NT2/D1 (cell line): ENCODE measurements at places on chromosomes 2 and 18.

- no peak for DNase-seq
These were observed 1354.5 kb upstream of the ZEB2 start for GRCh38 chr2:145874466-145874865.

DNA sequence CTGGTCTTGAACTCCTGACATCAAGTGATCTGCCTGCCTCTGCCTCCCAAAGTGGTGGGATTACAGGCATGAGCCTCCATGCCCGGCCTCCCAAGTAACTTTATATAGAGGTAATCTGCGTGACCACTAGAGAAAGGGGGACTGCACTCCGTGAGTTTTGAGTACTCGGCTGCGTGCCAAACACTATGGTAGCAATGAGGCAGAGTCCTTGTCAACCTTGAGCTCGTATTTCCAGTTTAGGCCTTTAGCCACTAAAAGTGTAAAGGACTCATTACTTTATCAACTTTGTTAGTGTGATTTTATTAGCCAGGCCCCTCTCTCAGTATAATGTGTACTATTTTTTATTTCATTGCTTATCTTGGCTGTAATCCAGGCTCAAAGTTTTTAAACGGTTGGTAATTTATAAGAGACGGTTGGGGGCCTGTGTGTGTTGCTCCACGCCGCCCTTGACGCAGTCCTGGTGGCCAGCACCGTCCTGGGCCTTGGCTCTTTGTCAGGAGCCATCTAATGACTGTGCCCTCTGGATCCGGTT lies 56.2 kb downstream of the ZCCHC2 start:
- no peak for DNase-seq

- no peak for DNase-seq
These were observed 238.0 kb upstream of the SALL3 start for GRCh38 chr18:78741381-78742217.

- DNase-seq, result no peak
These were observed 230.7 kb downstream of the ZNF516 start for GRCh38 chr18:76264198-76264875.

GRCh38 chr2:220163486-220163885 lies 536.1 kb downstream of the SLC4A3 start:
- no peak for DNase-seq

- no peak for DNase-seq
These were observed 12.7 kb downstream of the ICOS start for GRCh38 chr2:203949228-203949627.

DNA sequence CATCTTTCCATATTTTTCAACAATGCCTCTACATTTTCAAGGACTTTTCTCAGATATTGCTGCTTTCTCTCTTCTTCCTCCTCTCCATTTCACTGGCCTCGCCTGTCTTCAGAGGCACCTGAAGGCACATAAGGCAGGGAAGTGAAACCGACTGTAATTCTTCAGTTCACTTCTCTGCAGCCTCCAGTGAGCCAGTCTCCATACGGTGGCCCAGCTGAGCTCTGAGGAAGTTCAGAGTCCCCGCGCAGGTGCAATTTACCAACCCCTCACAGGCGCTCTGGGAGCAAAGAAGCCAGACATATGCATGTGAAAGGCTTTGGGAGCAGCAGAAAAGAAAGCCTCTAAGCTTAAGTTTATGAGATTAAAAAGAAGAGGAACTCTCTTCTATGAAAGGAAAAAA lies 12.4 kb downstream of the KLHL14 start:
- no peak for DNase-seq

DNA sequence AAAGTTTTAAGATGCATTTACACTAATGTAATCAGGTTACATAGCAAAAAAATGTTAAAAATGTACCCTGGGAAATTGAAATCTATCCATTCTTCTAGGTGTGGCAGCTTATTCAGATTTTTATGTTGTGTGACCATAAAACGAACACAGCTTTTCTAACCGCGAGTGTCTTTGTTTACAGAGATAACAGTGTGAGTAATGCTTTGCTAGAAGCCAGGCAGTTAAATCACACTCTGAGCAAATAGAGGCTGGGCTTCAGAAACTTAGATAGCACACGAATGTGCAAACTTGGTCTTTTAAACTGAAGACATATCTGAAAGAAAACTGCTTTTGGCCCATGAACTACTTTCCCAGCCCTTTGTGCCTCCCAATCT lies 116.1 kb downstream of the SPTBN1 start:
- DNase-seq, result no peak
